Lower leg skin (tissue), 4 donors: ENCODE measurements at places on chromosomes 5 and 9. TPM values are rescaled to one million over a fixed set of nuclear protein-coding genes. Genes with fewer than 3 reads are reported as not detected.

GRCh38 chr9:127505396-127506116, 54.2 kb downstream of the LRSAM1 start:
- DNase-seq = no peak

DNA sequence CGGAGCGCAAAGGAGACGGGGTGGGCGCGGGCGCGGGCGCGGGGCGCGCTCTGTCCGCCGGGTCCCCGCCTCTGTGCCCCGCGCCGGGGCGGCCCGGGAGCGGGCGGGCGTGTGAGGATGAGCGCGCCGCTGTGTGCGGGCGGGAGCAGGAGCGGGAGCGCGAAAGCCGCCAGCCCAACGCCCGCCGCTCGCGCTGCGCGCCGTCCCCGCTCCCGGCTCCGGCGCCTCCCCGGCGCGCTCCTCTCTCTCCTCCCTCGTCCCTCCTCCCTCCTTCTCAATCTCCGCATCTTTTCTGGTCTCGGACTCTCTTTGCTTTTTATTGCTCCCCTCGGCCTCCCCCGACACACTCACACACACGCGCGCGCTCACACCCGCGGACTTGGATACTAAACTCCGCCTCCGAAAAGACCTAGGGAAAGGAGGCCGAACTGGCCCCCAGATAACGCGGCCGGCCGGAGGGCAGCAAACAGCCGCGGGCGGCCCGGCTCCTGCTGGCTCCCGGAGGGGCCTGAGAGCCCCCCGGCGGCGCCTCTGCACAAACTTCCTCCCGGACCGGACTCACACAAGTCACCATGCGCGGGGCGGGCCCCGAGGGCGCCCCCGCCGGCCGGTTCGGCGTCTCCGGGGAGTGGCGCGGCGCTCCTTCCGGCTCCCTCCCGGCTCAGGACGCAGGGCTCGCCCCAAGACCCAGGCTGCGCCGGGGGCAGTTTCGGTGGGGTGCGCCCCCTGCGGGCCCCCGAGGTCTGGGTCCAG, at the start of gene FIBCD1:
Gene FIBCD1 (minus strand): TSS at position 596 of the 753 bp plus-strand sequence. CDS start 640 bp downstream, outside the sequence.
- DNase-seq = no peak

DNA sequence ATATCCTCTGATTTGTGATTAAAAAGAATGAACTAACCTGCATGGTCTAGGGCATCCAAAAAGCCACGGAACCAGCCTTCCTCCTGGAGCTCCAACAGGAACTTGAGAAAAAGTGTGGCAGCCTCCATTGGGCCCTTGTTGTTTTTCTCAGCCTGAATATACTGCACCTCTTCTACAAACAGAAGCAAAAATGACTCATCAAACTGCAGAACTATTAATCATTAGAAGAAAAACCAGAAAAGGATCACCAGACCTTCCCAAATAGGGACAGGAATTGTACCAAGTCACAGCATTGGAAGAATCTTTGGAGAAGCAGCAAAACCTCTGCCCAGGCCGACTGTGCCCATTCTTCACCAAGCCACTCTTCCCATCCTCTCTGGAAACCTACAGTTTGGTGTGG, 25.2 kb downstream of the RIGI start:
- DNase-seq = no peak

RORB gene
- 0.19 TPM for total RNA-seq

DNA sequence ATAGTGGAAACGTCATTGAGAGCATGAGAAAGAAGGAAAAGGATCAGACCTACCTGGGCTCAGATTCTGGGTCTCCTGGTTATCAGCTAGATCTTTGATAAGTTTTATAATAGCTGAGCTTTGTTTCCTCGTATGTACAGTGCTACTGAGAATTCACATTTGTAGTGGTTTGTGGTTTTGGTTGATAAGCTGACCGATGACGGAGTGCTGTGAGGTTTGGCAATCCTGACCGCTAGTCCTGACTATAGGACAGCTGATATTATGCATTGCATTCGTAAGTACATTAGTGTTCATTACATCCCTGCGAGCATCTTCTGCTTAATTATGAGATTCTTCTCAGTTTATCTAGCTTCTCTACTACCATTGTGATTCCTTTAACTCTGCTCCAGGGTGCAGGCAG, 190.7 kb upstream of the SLC27A6 start:
- no peak for DNase-seq

DNA sequence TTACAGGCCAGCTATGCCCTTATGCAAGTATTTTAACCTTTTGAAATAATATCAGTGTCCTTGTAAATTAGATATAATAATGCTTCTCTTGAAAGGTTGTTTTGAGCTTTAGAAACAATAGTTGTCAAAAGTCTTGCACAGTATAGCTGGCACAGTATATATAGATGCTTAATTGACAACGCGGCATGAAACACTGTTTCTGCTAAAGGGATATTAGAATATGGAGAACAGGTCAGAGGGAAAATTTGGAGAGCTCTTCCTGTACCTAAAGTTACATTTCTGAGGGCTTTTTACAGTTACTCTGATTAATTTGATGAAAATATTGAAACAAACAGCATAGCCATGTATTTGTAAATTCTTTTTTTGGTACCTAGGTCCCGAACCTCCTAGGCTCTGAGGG, 4.5 kb downstream of the NUDT2 start:
- no peak for DNase-seq

- DNase-seq = no peak
Observed at GRCh38 chr5:176519810-176520720, 17.1 kb downstream of the RNF44 start.

- no peak for DNase-seq
Observed at GRCh38 chr5:54611290-54611951, 93.9 kb downstream of the SNX18 start.

GRCh38 chr9:70616228-70616990, 202.0 kb upstream of the KLF9 start:
- no peak for DNase-seq

DNA sequence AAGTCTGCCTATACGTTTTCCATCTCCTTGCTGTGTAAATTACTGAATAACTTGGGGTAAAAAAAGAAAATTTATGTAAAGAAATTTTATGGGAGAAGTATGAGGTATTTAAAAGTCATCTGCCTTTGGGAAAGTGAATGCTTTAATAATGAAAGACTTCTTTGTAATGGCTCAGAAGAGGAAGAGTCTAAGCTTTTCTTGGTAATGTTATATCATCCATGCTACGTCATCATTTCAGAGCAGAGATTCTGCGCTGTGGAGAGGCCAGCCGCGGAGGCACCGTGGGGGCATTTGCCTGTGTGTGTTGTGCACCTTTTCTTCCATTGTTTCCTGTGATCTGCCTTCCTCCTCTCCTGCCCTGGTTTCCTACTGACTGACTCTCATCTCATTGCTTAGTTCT, 78.2 kb downstream of the GOLM1 start:
- DNase-seq = no peak

GRCh38 chr5:126509339-126509738, 85.7 kb downstream of the ALDH7A1 start:
- no peak for DNase-seq

TTC23L gene
- 0.42 TPM for total RNA-seq

GRCh38 chr5:123176938-123177275, 87.9 kb downstream of the PRDM6 start:
- no peak for DNase-seq

GRCh38 chr5:147452165-147452811, 57.6 kb downstream of the DPYSL3 start:
- DNase-seq = no peak

DNA sequence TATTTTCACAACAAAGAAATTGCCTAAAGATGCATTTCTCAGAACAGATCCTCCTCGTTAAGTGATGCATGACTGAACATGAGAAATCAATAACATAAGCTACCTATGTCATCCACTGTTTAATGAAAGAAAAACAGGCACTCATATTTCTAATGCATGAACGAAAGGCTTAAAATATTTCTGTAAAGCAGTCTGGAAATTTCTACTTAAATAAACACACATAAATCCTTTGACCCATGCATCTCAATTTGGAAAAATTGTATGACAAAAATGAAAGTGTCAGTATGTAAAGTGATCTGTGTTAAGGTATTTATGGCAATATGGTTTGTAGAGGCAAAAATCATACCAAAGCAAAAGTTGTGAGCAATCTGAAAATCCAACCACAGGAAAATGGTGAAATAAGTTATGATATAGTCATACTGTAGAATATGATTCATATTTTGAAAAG, 399.2 kb upstream of the GRAMD2B start:
- no peak for DNase-seq

DNA sequence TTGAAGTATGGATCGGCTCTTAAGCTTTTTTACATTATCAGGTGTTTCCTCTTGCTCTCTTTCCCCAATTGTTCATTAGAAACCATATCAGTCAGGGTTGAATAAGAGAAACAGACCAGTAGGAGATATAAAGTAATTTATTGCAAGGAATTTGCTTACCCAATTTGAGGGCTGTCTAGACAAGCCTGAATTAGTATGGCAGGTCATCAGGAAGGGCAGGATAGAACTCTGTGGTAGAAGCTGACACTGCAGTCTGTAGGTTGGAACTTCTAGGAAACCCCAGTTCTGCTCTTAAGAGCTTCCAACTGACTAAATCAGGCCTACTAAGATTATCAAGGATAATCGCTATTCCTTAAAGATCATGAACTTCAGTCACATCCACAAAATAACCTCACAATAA, 24.3 kb downstream of the ISOC1 start:
- DNase-seq = no peak

GRCh38 chr9:74284581-74285450, 212.3 kb upstream of the RORB start:
- DNase-seq = no peak

DNA sequence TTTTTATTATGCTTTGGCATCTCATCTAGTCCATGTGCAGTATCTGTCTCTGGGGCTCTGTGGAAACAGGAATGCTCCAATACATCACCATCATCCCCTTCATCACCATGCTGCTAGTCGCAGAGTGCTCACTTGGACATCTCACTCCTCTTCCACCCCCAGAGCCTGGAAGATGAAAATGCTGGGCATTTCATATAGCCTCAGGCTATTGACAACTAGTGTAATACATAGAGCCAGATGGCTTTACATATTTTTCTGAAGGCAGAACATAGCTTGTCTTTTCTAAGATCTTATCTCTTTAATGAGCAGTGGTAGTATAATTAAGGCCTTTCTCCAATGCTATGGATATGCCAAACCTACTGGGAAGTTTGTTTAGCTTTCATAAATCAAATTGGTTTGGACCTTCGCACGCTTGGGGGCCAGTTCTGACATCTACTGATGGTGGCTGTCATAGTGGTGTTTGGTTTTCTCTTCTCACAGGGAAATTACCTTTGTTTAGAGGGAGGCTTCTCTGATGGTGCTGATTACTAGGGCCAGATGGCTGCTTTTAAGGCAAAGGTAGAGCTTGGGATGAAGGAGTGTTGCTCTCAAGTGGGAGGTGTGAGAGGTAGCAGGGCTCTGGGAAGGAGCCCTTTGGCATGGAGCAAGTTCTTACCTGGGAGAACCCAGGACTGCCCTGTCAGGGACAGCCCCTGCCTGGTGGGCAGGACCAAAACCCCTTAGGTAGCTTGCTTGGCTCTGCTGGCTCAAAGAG, 63.1 kb upstream of the CXCL14 start:
- peak; percentile 56 for DNase-seq

PCA3 gene
- not detected for total RNA-seq

GRCh38 chr9:131837316-131837715, 97.4 kb upstream of the RAPGEF1 start:
- DNase-seq = no peak

IFNK gene
- not detected for total RNA-seq
